Activated CD4-positive, alpha-beta T cell treated with anti-CD3 and anti-CD28 coated beads for 36 hours (primary cell): ENCODE measurements at places on chromosomes 12 and 14. TPM values are rescaled to one million over a fixed set of nuclear protein-coding genes. Genes with fewer than 3 reads are reported as not detected.

Gene PLBD2
- 13.7 TPM for total RNA-seq

Gene PTPRB
- not detected for total RNA-seq

Gene NINJ2
- total RNA-seq, result 3.5 TPM

Gene POTEM
- total RNA-seq, result not detected

Gene NPFF
- not detected for total RNA-seq

Gene SOS2
- 20.9 TPM for total RNA-seq

Gene OASL
- total RNA-seq, result 13.9 TPM

Gene ADAM21
- 0.11 TPM for total RNA-seq

Gene BBOF1
- total RNA-seq, result 2.1 TPM

Gene RASSF8
- 1.3 TPM for total RNA-seq

Gene RNF212B
- total RNA-seq, result not detected

Gene GLIPR1L1
- total RNA-seq, result not detected

Gene INHBE
- total RNA-seq, result 1.2 TPM
